ENCODE measurements at places on chromosomes 7 and 10. TPM values are rescaled to one million over a fixed set of nuclear protein-coding genes. Genes with fewer than 3 reads are reported as not detected.

The LRRC18 gene
- not detected for total RNA-seq

DNA sequence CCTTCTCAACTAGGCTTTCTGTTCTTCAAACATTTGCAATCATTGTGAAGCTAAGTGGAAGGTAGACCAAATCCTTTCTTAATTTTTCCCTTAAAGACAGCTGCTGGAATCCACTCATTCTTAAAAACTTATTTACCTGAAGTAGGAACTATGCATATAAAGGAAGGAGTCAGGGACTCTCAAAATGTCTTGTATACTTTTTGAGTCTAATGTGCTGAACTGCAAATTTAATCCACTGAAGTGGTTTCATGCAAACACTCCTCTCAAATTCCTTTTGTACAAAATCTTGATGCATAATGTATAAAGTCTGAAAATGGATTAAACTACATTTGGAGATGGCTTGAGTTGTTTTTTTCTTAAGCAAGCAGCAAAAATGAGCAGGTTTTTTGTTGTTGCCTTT is 118.0 kb downstream of the CABCOCO1 start:
- no peak for DNase-seq

- DNase-seq = no peak
Observed at GRCh38 chr7:149773446-149774236, at the start of gene ZNF467. Gene ZNF467 (minus strand): TSS chr7:149773588. CDS start chr7:149771032, 2,556 bp downstream.

DNA sequence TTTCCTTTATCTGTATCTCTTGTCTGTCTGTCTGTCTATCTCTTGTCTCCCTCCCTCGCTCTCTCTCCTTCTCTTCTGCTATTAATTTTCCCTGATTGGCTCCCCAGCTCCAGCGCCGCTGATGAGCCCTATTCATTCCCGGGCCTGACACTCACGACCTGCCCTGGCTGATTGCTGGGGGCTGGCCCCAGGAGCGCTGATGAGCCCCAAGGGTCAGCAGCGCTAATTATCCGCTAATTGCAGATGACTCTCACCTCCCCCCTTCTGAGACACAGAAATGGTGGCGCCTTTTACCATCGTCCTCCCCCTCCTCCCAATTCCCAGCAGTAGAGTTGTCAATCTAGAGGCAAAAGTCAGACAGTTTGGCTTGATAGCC is 1.3 kb upstream of the GBX1 start:
- no peak for DNase-seq

DNA sequence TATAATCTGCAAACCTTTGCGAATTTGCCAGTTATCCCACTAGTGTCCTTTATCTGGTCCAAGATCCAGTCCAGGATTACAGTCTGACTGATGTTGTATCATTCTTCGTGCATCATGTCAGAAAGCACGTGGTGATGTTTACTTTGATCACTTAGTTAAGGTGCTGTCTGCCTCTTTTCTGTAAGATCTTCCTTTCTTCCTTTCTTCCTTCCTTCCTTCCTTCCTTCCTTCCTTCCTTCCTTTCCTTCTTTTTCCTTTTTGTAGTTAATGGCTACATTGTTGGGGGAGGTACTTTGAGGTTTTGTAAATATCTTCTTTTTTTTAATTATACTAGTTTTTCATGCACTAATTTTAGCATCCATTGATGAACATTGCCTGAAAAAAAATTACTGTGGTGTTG is 80.3 kb downstream of the LCOR start:
- no peak for DNase-seq

The GTF2IRD2 gene
- 0.72 TPM for total RNA-seq

The TAC1 gene
- total RNA-seq = not detected

GRCh38 chr7:18975276-18975675 is 142.2 kb downstream of the TWIST1 start:
- no peak for DNase-seq

DNA sequence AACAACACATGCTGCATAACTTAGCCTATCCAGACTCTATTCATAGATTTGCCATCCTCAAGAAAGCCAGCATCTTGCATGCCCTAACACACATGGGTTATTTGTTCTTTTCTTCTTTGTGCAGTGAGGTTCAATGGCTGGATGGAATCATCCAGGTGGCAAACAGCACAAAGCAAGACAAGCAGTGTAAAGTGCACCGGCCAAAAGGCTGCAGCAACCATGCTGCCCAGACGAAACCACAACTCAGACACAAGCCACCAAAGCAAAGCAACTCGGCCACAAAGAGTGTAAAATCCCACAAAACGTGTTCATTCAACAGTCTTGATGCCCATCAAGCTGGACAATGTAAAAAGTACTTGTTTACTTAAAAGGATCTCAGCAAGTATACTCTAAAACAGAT is 76.9 kb downstream of the PIP4K2A start:
- no peak for DNase-seq

The CADPS2 gene
- total RNA-seq = 3.4 TPM
